ENCODE measurements at places on chromosomes 13 and 19.

GRCh38 chr19:32998722-32999121 is 26.7 kb downstream of the FAAP24 start:
- no peak for DNase-seq

- no peak for DNase-seq
Observed at GRCh38 chr19:17415121-17415520, 4.7 kb upstream of the MVB12A start.

DNA sequence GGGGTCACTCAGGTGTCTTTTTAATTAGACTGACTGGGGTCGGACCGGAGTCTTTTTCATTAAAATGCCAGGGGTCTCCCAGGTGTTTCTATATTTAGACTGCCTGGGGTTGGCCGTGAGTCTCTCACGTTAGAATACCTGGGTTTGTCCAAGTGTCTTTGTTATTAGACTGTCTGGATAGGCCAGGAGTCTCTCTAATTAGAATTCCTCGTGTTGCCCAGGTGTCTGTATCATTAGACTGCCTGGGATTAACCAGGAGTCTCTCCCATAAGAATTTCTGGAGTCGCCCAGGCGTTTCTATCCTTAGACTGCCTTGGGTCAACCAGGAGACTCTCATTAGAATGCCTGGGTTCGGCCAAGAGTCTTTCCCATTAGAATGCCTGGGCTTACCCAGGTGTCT is 1445.7 kb downstream of the UQCRFS1 start:
- DNase-seq, result no peak

GRCh38 chr13:37427843-37428494 is 170.6 kb downstream of the POSTN start:
- DNase-seq, result no peak
